Stimulated activated CD8-positive, alpha-beta memory T cell treated with anti-CD3 and anti-CD28 coated beads, Interleukin-7, amount 100 ng/mL, for 1 hour (primary cell): ENCODE measurements at places on chromosomes 5 and 9.
A peak's percentile ranks its signal among the peaks of the same experiment; 100 is the strongest.

DNA sequence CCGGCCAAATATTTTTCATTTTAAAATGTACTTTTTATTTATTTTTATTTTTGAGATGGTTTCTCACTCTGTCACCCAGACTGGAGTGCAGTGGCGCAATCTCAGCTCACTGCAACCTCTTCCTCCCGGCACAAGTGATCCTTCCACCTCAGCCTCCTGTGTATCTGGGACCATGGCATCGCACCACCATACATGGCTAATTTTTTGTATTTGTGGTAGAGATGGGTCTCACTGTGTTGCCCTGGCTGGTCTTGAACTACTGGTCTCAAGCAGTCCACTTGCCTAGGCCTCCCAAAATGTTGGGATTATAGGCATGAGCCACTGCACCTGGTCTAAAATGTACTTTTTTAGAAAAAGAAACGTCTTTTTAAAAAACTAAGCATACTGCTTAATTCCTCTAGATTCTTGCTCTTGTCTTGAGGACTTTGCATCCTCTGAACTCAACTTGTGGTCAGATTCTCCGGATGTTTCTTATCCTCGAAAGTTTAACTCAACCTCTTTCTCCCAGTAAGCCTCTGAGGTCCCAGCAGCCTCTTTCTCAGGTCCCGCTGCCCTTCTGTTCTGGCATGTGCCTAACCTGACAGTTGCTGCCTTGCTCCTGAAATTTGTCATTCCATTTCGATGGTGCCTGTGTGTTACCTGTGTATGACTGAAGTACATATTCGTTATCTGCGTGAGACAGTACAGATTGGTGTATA is 63.0 kb downstream of the TRIO start:
- no peak for DNase-seq

- no peak for DNase-seq
Measured at GRCh38 chr9:20208961-20209371, 413.3 kb downstream of the MLLT3 start.

- DNase-seq: no peak
Measured at GRCh38 chr5:15936505-15937245, 242.9 kb downstream of the MARCHF11 start.

DNA sequence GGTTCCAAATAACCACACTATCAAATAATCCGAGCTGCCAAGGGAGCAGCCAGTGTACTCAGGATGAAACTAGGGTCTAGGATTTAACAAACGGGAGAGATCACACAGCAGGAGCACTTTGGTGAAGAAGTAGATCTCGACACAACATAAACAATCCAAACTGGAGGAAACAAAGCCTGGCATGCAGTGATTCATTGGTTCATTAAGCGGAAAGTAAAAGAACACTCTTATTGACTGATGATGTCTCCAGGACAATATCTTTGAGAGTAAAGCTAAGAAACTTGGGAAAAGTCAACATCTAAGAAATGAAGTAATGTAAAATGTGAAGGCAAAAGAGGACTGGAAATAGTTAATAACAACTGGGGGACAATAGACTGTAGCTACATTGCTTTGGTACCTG is 1478.3 kb upstream of the CDH9 start:
- no peak for DNase-seq

- DNase-seq: no peak
Measured at GRCh38 chr5:138725818-138726416, 27.3 kb upstream of the CTNNA1 start.

GRCh38 chr5:139597134-139597533 is 36.0 kb downstream of the UBE2D2 start:
- no peak for DNase-seq

GRCh38 chr5:40499518-40500273 is 180.0 kb upstream of the PTGER4 start:
- no peak for DNase-seq

GRCh38 chr9:942805-943580 is 33.5 kb upstream of the DMRT3 start:
- DNase-seq: no peak

DNA sequence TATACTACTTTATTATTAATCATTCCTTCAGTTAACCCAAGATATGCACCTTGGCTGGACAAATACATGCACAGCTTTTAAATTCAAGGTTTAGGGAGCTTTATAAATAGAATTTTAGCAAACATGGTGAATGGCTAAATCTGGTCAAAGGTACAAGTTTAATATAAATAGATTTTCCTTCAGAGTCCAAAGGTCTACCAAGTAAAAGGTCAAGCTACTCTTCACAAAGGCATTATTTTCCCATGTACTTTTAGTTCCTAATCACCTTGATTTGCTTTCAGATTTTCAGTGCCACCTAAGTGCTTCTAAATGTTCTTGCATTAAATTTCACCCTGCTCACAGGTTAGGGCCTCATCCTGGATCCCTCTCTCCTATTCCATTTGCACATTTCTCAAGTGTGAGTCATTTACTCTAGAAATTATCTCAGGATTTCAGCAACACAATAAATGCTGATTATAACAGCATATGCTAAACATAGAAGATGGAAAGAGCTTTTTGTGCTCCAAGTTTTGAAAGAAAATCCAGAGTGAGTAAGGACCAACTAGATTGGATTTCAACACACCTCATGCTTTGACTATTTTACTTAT is 459.4 kb upstream of the ITGA1 start:
- DNase-seq: no peak

GRCh38 chr5:132667309-132667708 is 6.5 kb upstream of the IL4 start:
- DNase-seq: no peak

- DNase-seq: no peak
Measured at GRCh38 chr5:55044175-55044574, 20.1 kb downstream of the GZMK start.

DNA sequence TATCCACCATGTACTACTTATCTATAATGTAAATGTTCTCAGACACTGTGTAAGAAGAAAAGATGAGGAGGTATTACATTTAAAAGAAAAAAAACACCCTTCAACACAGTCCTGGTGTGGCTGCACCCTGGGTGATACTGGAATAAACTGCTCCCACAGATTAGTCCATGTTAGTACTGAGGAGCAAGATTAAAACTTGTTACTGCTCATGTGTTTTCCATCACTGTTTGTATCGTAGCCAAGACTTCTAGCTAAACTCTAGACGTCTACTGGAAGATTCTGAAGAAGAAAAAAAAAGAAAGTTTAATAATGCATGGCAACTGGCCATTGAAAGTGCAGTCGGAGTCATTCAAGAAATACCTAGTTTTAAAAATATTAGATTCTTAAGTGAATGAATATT is at the start of gene ASPN:
TSS of gene ASPN (minus strand) at position 178 of the 400 bp plus-strand sequence.
- DNase-seq: no peak

DNA sequence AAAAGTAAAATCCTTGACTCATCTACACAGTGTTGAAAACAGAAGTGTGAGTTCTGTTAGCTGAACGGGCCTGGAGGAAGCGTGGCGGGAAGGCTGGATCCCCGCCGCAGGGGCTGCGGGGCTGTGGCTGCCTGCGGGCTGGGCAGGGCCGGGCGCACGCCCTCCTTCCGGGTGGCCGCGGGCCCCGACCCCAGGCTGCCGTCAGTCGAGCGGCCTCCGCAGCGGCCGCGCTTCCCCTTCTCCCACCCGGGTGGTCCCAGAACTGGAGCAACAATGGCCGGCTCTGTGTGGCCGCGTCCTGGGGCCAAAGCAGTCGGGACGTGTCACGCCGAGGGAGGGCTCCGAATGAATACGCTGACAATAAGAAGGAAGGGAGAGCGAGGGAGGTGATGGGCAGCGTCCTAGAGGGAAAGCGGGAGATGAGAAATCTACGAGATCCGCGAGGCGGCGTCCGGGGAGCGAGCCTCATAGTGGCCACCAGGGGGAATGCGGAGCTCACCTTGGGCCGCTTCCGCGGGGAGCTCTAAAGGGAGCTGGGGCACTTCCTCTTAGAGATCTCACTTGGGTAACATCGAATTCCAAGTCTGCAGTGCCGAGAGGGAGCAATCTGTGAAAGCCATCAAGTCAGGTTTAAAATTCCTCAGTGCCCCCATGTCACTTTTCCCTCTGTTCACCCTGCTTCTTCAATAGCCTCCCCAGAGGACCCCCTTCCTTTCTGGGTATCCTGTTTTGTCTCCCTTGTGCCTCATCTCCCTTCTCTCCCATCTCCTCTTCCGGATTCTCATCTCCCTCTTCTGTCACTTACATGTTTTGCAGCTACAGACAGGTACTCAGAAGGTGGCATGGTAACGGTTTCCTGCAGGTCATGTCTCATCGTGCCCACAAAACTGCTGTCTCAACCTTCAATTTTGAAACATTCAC is 83.9 kb downstream of the SLC1A3 start:
- peak; percentile 22 for DNase-seq

GRCh38 chr9:134502809-134503211 is 138.8 kb upstream of the COL5A1 start:
- no peak for DNase-seq

- no peak for DNase-seq
Measured at GRCh38 chr9:70133253-70134208, 89.9 kb downstream of the MAMDC2 start.

GRCh38 chr5:54385994-54386393 is 69.5 kb upstream of the HSPB3 start:
- DNase-seq: no peak

- DNase-seq: no peak
Measured at GRCh38 chr5:154795235-154795596, 40.0 kb downstream of the LARP1 start.

- DNase-seq: no peak
Measured at GRCh38 chr5:158754018-158754514, 345.6 kb downstream of the EBF1 start.

DNA sequence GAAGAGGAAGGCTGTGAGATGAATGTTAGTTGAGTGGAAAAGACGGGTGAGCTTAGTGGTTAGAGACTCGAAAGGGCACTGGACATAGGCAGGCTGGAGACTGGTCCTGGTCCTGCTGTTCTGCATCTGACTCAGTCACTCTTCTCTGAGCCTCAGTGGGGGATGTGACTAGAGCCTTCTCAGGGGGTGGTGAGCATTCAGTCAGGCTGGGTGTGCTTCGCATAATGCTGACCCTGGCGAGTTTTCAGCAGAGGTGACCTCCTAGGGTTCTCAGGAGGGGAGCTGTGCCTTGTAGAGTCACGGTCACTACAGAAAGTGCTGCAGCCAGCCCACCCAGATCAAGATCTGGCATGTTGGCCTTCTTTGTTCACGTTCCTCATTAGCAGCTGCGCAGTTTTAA is 44.3 kb downstream of the PRRC2B start:
- no peak for DNase-seq

GRCh38 chr9:98415782-98416181 is 160.3 kb upstream of the TBC1D2 start:
- no peak for DNase-seq

DNA sequence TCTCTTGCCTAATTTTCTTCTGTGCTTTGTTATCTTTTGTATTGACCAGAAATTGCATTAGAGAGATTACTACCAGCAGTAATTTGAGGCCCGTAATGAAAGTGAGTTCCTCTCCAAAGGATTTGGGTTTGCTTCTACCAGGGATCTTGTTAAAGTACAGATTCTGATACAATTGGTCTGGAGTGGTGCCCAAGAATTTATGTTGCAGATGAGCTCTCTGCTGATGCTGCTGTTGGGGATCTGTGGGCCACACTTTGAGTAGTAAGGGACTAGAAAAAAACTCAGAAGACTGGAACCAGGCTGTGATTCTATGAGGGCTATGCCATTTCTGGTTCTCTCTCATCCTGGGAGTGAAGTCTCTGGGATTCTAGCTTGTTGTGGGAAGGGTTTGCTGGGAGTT is 192.2 kb downstream of the SEC61B start:
- DNase-seq: no peak

DNA sequence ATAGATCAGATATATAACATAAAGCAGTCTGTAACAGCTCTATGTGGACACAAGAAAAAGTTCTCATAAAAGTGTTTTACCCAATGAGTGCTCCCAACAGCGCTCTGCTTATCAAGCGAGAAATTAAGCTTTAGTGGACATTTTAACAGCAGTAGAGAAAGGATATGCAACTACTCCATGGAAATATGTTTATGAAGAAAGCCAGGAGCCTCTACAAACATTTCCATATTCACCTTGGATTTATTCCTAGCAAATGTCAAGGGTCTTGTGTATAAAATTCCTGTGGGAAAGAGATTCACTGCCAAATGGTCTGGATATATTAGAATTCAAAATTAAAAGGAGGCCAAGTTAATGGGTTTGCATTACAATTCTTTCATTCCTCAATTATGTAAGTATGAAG is 66.5 kb downstream of the DTWD2 start:
- DNase-seq: no peak

GRCh38 chr5:112914584-112914983 is 7.4 kb downstream of the REEP5 start:
- DNase-seq: no peak

GRCh38 chr9:124658165-124659017 is 112.7 kb downstream of the NR6A1 start:
- DNase-seq: no peak

GRCh38 chr9:13063880-13064459 is 215.5 kb downstream of the MPDZ start:
- DNase-seq: no peak

- no peak for DNase-seq
Measured at GRCh38 chr9:20512106-20512505, 110.2 kb downstream of the MLLT3 start.

- DNase-seq: no peak
Measured at GRCh38 chr5:173123416-173123815, 20.9 kb upstream of the BNIP1 start.

GRCh38 chr9:137226338-137227053 is 806 bp upstream of the RNF224 start:
- DNase-seq: no peak

DNA sequence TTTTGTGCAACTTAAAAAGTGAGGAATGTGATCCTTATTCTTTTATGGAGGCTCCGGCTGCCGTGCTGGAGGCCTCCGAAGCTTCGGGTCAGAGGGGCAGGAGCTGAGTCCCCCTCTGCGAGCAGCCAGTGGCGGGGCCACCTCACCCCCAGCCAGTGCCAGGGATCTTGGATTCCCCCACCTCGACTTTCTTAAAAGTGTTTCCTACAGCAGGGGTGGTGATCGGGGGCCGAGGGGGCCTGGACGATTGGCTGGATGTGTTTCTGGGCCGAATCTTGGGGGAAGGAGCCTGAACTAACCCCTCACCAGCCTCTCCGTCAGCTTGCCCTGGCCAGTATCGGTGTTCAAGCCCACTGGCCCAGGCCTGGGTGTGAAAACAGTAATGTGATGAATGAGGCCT is 92.2 kb upstream of the LMX1B start:
- no peak for DNase-seq

DNA sequence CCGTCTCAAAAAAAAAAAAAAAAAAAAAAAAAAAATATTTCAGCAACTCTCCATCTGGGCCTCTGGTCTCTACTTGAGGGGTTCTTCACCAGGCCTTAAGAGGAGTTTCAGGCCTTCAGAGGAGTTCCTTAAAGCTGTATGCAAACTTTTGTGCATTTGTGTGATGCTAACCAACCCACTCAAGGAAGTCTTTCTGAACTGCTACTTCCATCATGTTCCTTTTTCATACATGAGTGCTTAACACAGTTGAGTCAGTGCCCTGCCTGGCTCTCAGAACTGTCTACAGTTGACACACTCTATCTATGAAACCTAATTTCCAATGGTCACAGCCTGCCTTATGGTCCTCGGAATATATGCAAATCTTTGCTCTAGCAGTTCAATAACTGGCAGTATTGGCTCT is 146.5 kb downstream of the MEF2C start:
- no peak for DNase-seq

DNA sequence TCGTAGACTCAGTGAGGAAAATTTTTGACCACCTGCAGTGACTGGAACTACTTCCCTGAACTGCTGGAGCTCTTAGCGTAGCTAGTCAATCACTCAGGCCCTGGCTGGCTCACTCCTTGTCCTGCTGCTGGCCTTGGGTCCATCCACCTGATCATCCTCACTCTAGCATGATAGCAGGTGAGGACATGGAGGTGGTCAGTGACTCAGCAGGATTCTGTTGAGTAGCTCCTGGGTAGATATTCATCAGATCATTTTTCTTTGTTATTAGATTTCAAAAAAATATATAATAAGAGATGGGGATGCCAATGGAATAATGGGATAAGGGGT is 25.0 kb upstream of the SEMA4D start:
- no peak for DNase-seq
